ENCODE measurements at places on chromosomes 3 and 15.

GRCh38 chr3:105214590-105214989 is 152.1 kb upstream of the ALCAM start:
- no peak for DNase-seq

DNA sequence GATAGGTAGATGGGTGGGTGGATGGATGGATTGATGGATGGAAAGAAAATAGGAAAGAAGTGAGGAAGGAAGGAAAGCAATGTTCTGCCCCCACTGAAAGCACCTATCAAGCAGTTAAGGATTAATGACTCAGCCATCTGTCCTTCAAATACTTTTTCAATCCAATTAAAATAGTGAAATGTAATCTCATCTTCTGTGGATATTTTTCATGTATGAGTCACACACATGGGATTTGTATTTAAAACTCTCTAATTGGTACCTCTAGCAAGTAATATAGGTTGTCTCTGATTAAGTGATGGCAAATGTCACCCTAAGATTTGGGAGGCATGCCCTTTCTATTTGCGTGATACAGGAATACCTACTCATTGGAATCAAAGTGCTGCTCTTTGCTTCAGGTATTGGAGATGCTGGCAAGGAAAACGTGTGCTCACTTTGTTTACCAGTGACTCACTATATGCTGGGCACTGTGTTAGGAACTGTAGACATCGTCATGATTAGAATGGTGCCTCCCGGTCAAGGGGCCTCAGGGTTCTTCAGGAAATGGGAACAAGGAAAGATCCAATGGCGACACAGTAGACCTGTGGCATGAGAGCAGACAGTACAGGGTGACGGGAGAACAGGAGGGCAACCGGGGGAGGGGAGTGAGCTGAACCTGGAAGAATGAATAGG is 230.1 kb downstream of the CLSTN2 start:
- no peak for DNase-seq

GRCh38 chr3:137259089-137259488 is 301.3 kb downstream of the IL20RB start:
- DNase-seq, result no peak

DNA sequence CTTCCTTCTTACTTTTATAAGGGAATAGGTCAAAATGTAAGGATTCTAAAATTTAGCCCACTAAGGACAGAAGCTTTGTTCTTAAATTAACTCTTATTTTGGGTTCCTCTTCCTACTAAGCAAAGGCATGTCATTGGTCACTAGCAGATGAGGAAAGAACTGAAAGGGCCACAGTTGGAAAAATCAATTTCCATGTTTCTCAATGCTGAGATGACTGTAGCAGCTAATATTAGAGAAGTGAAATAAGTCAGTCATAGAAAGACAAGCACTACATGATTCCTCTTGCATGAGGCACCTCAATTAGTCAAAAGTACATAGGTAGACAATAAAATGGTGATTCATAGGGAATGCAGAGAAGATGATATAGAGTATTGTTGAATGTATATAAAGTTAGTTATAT is 353.7 kb downstream of the RSL24D1 start:
- no peak for DNase-seq

DNA sequence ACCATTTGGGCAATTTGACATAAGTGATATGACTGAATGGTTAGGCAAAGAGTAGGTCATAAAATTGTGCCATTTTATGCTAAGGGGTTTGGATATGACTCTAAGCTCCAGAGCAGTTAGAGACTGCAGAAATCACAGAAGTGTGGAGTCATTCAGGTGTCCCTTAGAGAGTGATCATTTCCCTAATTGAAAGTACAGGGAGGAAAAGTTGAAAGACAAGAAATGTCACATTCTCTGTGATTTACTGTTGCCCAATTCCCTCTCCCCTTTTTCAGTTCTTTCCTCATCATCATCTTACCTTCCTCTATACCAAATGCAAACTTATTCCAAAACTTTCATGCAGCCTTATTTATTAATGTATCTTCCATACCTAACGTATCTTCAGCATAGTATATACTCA is 2.7 kb upstream of the GOLGB1 start:
- no peak for DNase-seq

- DNase-seq, result no peak
Observed at GRCh38 chr3:72555714-72556113, 292.5 kb downstream of the SHQ1 start.

- no peak for DNase-seq
Observed at GRCh38 chr15:42707068-42707467, 29.9 kb downstream of the CDAN1 start.

DNA sequence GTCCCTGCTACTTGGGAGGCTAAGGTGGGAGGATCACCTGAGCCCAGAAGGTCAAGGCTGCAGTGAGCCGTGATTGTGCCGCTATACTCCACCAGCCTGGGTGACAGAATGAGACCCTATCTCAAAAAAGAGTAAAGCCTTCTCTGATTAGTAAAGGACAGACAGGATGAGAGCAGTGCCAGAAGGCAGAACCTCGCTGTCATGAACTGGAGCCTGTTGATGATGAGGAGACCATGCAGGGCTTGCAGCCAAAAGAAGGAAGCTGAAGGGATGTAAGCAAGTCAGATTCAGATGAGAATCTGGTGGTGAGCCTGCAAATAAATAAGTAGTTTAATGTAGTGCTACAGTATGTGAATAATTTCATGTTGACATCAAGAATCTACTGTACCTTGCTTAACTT is 52.8 kb downstream of the USP50 start:
- no peak for DNase-seq

- no peak for DNase-seq
Observed at GRCh38 chr3:194977356-194977755, 291.7 kb downstream of the FAM43A start.

- DNase-seq, result no peak
Observed at GRCh38 chr3:122787872-122788271, 5.8 kb downstream of the HSPBAP1 start.

GRCh38 chr3:55564726-55565125 is 77.6 kb upstream of the WNT5A start:
- no peak for DNase-seq

DNA sequence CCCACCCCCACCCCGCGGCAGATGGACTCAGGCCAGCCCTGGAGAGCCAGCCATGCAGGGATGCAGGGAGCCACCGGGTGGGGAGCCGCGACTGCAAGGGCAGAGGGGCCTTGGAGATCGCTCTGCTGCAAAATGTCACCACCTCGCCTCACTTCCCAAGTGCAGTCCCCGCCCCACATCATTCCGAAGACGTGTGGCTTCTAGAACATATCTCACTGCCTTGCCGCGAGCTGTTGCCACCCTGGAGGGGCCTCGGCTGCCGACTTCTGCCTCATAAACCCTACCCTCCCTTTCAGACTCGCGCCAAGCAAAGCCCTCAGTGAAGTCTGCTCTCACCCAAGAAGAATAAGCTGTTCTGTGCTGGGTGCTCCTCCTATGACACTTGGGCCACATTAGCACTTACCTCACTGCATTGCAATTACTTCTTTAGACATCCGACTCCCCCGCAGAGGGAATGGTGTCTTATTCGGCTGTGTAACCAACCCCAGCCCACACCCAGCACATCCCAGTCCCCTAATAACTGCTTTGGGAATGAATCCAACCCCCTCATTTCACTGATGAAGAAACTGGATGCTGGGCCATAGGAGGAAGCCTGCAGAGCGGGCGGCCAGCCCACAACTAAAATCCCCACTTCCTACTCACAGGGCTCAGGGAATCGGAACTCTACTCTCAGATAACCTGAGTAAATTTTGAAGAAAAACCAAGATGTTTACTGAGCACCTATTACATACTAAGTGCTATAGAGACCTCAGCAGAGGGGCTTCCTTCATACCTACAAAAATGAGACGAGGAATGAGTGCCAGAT is 8.6 kb downstream of the TLE3 start:
- peak; percentile 77 for DNase-seq

- DNase-seq, result no peak
Observed at GRCh38 chr15:52682200-52682599, 3.0 kb upstream of the ATOSA start.

DNA sequence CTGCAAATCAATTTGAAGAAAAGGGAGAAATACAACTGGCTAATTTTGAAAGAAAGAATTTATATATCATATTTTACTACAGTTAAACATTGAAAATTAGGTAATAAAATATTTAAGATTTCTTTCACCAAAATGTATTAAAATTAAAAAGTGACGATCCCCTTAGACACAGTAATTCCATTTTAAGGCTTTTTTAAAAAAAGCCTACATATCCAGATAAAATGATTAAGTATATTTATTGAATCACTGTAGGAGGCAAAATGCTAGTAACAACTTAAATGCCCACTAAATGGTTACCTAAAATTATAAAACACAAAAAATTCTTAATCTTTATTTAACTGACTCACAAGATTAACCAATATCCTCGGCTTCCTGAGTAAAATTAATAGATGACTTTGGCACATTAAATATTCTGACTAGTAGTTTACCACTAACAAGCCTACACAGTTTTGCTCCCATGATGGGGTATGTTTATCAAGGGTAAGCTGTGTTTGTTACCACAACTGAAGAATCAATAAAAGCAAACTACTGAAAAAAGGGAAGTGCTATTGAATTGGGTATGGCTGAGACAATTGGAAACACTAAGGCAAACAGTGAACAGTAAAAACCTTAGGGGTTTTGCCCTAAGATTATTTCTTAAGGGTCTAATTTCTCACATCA is 28.4 kb downstream of the ANKRD28 start:
- DNase-seq, result no peak

GRCh38 chr15:71116942-71117341 is 1.7 kb downstream of the THSD4 start:
- DNase-seq, result no peak

- no peak for DNase-seq
Observed at GRCh38 chr3:187960820-187961219, 193.1 kb upstream of the LPP start.

GRCh38 chr3:113223475-113224281 is 12.3 kb downstream of the BOC start:
- no peak for DNase-seq

- no peak for DNase-seq
Observed at GRCh38 chr3:184619787-184620430, 58.3 kb downstream of the EPHB3 start.

DNA sequence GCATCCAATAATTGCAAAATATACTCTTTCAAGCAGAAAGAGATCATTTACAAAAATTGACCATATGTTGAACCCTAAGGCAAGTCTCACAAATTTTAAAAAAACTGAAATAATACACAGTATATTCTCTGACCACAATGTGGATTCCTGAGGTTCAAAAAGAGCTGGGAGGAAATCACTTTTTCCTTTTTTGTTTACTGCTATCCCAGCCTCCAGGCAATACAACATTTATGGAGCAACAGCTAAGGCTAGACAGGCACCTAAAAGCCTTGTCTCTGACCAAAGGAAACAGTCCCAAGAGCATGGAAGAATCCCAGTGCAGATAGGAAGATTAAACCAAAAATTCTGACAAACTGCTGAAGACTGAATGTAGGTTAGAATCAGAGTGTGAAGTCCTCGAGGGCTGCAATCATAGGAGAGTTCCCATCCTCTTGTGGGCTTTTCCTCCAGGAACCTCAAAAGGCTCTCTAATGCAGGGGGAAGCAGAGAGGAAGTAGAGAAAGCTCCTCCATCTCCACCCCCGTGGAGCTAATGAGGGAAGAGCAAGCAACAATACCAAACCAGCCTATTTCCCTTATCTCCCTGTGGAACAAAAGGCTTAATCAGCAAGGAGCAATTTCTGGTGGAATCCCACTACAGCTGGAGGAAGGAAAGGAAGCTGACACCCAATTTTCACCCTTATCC is 57.0 kb downstream of the TMCC1 start:
- no peak for DNase-seq

- no peak for DNase-seq
Observed at GRCh38 chr3:183515968-183516851, 39.3 kb downstream of the KLHL6 start.

DNA sequence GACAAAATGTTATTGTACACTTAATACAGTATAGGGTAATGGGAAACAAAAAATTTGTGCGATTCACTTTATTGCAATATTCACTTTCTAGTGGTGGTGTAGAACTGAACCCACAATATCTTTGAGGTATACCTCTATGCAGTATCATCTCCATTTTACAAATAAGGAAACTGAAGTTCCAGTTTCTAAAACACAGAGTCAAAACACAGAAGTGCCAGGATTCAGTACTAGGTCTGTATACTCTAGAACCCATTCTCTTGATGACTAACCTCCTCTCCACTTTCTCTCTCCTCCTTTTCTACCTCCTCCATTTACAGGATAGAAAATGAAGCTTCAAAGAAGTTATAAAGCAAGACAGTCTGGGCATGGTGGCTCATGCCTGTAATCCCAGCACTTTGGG is 62.2 kb downstream of the MB21D2 start:
- no peak for DNase-seq

- DNase-seq, result no peak
Observed at GRCh38 chr15:52466134-52466701, 62.5 kb downstream of the MYO5A start.

GRCh38 chr3:149453140-149453805 is 21.2 kb upstream of the TM4SF4 start:
- no peak for DNase-seq

GRCh38 chr3:294096-294495 is 97.5 kb downstream of the CHL1 start:
- no peak for DNase-seq
